NCI-H1092 (cell line): ENCODE measurements at places on chromosomes 4 and X.

DNA sequence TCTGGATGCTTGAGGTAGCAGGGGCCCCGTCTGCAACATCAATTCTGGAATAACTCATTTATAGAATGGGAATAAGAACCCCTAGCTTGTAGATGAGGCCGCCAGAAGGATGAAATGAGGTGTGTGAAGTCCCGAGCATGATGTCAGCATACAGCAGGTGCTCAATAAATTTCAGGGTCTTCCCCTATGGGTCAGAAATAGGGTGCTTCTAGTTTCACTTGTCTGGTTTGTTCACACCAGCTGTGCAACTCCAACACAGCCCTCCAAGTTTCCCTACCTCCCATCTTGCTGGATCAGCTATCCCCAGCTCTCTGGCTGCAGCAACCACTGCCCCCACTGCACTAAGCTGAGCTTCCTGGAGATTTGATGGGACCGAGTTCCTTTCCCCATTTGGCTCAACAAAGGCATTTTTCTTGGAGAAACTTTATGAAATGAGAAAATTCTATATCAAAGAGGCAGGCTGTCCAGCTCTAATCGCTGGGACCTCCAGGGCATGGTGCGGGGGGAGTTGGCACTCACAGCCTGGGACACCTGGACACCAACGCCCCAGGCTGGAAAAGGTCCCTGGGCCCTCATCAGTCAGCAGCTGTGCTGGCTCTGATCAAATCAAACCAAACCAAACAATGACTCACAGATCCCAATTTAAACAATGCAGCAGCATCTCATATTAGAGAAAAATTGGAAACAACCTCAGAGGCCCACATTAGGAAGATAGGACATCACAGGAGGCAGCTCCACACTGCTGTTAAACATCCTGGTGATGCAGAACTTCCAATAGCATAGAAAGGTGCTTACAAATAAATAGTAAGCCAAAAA, 13.3 kb downstream of the SLC2A9 start:
- no peak for DNase-seq

GRCh38 chrX:33336783-33337182, 125.4 kb upstream of the DMD start:
- DNase-seq = no peak

DNA sequence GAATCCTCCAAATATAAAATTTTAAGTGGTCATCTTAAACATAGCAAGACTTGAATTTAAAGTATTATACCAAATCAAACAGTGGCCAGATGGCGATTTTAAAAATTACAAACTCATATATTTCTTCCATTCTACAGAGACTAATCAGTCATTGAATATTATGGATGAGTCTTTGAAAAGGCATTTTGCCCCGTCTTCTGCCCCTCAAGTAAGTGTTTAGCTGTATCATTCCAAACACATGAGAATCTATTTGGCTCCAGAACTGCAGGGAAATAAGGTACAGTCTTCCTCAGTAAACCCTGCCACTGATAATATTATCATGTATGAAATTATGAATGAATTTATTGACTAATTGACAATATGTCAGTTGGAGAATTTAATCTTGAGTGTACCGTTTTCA, 191.0 kb downstream of the SLC7A11 start:
- no peak for DNase-seq

DNA sequence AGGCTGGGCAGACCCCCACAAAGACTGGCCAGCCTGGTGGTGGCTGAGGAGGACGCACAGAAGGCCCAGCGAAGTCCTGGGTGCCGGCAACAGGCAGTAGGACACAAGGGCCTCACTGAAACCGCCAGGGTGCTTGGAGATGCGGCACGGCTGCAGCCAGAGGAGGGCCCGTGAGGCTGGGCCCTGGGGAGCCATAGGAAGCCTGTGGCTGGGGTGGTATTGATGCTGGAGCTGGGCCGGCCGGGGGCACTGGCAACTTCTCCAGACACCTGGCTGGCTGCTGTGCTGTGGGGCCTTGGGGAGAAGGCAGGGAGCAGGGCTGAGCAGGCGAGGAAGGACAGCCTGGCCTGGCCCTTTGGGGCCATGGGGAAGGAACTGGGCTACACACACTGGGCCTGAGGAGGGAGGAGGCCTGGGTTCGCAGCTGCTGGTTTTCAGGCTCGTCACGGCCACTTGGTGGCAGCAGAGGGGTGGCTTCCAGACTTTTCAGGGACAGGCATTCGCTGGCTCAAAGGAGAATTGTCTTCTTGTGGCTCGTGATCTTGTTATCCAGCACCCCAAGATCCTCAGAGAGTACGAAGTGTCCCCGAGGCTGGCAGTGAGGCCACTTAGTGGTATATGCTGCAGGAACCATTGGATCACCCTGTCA, 37.2 kb downstream of the ATP2B3 start:
- peak; percentile 20 for DNase-seq

GRCh38 chr4:48832571-48832970, 1.7 kb downstream of the OCIAD1 start:
- no peak for DNase-seq

GRCh38 chr4:102492531-102493241, 8.5 kb upstream of the NFKB1 start:
- no peak for DNase-seq

GRCh38 chrX:136658151-136658550, 10.2 kb downstream of the CD40LG start:
- DNase-seq = no peak

- no peak for DNase-seq
Measured at GRCh38 chrX:38426785-38427184, 74.4 kb downstream of the OTC start.

DNA sequence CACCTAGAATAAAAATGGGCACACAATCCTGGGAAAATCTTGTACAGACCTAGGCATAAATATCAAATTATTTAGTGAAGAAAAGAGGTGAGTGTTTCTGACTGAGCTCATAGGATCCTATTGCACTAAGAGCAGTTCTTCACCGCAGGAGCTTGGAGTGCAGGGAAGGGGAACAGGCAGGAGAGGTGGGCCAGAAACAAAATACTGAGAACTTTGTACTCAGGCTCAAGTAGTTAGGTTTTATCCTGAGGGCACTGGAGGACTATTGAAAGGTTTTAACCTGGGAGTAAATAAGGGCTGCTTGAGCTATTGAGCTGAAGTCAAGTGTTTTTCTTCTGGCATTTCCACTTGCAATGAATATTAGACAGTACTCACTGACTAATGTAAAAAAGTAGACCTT, 12.2 kb downstream of the EPHA5 start:
- no peak for DNase-seq

- no peak for DNase-seq
Measured at GRCh38 chr4:14095831-14096230, 468.3 kb upstream of the BOD1L1 start.

- no peak for DNase-seq
Measured at GRCh38 chr4:61440321-61440720, 240.2 kb downstream of the ADGRL3 start.

- DNase-seq = no peak
Measured at GRCh38 chr4:176565049-176565448, 227.7 kb downstream of the VEGFC start.

GRCh38 chr4:119659576-119659975, 31.0 kb upstream of the PDE5A start:
- peak; percentile 39 for DNase-seq

DNA sequence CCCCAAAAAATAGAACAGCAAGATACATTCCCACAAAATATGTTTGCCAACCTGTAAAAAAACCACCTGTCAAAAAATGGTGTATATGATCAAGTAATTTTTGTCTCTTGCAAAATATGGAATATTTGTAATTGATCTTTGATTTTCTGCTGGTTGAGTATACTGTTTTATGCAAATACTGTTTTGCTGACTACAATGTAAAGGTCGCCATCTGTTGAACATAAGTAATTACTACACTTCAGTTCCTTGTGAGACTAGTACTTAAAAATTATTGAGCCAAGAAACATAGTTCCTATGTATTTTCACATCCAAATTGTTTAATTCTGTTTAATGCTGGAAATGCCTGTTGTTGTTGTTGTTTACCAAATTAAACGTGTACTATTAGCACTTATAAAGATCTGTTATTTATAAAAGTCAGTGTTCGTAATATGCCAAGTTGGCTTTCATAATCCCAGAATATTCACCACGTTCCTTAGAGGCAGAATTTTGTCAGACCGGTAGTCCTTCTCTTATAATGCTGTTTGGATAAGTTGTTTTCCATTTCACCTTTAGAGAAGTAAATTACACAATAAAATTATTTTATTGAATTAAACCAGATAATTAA, 144.2 kb downstream of the PDLIM5 start:
- no peak for DNase-seq
